ENCODE measurements at places on chromosomes 2 and 18.

GRCh38 chr2:238055841-238056240 lies 5.0 kb upstream of the SCLY start:
- DNase-seq: no peak

DNA sequence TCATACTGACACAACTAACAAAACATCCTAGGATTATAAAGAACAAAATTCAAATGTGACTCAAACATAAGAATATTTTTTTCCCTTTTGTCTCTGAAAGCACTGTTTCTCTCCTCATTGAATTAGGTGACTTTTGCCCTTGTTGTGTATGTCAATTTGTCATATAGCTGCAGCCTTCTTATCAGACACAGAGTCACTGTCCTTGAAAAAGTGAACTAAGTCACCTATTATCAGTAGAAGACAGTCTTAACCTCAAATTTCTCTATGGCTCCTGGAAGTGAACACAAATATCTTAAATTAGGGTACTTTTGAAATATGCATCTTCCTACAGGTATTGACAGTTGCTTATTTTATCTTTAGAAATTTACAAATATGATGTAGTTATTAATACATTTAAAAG lies 360.6 kb downstream of the NBAS start:
- DNase-seq: no peak

DNA sequence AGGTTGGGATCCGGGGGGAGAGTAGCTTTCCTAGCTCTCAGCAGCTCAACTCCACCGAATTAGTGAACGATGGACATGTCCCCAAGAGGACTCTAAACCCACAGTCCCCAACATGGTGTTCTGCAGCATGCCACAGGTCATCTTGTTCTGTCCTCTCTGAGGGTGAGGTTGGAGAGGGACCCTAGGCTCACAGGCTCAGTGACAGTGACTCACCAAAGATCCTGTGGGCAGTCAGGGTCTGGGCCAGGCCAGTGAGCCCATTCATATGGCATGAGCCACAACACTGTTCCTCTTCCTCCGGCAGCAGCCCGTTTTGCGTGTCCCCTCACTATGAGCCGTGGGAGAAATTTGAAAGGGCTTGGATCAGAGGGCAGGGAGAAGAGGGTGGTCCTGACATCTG lies 2.8 kb upstream of the SLC20A1 start:
- DNase-seq: peak; percentile 35

GRCh38 chr2:234189230-234189629 lies 138.7 kb downstream of the SPP2 start:
- no peak for DNase-seq

GRCh38 chr2:205766779-205767359 lies 84.6 kb downstream of the NRP2 start:
- DNase-seq: peak; percentile 38

DNA sequence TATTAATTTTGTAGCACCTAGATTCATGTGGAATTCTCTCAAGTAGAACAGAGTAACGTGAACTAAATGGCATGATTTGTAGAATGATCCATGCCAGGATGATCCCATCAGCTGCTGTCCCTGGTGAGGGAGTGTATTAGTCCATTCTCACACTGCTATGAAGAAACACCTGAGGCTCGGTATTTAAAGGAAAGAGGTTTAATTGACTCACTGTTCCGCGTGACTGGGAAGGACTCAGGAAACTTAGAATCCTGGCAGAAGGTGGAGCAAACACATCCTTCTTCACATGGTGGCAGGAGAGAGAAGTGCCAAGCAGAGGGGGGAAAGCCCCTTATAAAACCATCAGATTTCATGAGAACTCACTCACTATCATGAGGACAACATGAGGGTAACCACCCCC lies 312.6 kb downstream of the PTPRM start:
- no peak for DNase-seq

DNA sequence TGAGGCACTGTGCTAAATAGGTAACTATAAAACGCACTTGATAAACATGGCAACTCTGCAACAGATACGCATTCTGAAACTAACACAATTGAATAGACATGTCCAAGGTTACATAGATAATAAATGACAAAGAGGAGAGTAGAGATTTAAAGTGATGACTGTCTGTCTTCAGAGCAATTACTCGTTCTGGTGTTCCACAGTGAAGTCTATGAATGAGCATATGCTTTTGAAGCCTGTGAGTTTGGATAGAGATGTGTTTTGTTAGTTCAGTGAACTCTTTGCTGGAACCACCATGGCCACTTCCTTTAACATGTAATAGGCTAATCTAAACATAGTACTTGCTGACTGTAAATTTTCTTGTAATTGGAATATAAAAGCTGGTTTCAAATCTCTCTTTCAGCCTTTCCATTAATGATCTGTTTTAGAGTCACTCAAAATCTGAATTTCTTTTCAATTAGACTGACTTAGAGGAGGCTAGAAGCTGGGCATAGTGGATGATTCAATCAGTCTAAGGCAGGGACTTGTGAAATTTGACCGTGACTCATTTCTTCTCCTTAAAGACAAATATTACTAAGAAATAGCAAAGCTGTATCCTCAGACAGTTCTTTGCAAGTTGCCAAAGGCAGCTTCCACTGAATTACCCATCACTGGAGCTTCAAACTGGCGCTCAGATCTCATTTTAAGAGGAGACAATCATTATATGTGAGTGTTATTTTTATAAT lies 1130.1 kb upstream of the CELF4 start:
- DNase-seq: no peak
